ENCODE measurements at places on chromosomes 5 and 9. TPM values are rescaled to one million over a fixed set of nuclear protein-coding genes. Genes with fewer than 3 reads are reported as not detected.

PCDHGA4 gene
- 0.43 TPM for total RNA-seq

GABRA6 gene
- total RNA-seq = not detected

AHRR gene
- total RNA-seq = 42.2 TPM

HSD17B3 gene
- not detected for total RNA-seq

LRRC70 gene
- total RNA-seq = 1.3 TPM

WNT8A gene
- total RNA-seq = not detected

ADAMTS16 gene
- total RNA-seq = not detected

FSTL4 gene
- not detected for total RNA-seq

CD14 gene
- 0.32 TPM for total RNA-seq

SPATA31C1 gene
- not detected for total RNA-seq

SLC6A3 gene
- 0.41 TPM for total RNA-seq
